SHP77 (cell line): ENCODE measurements at places on chromosomes 2 and 18.

GRCh38 chr2:38789691-38790090, 11.7 kb downstream of the GEMIN6 start:
- DNase-seq: no peak

- no peak for DNase-seq
Measured at GRCh38 chr2:94984964-94985575, 40.4 kb upstream of the MAL start.

DNA sequence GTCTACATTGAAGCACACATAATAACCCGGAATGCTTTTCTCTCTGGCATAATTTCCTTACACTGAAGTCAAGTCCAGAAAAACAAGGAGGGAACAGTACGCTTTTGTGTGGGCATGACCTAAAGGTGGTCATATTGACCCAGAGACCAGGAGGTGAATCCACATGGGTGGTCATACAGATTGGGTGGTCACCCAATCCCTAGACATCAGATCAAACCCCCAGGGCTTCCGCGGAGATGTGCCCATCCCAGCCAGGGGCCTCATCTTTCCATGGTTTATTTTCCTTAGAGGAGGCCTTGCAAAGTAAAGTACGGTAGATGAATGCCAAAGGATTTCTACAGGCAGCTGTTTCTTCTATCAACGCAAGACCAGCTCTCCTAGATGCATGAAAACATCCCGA, 38.8 kb downstream of the FAM168B start:
- DNase-seq: no peak

- DNase-seq: no peak
Measured at GRCh38 chr2:166444306-166444705, 49.7 kb downstream of the SCN7A start.

DNA sequence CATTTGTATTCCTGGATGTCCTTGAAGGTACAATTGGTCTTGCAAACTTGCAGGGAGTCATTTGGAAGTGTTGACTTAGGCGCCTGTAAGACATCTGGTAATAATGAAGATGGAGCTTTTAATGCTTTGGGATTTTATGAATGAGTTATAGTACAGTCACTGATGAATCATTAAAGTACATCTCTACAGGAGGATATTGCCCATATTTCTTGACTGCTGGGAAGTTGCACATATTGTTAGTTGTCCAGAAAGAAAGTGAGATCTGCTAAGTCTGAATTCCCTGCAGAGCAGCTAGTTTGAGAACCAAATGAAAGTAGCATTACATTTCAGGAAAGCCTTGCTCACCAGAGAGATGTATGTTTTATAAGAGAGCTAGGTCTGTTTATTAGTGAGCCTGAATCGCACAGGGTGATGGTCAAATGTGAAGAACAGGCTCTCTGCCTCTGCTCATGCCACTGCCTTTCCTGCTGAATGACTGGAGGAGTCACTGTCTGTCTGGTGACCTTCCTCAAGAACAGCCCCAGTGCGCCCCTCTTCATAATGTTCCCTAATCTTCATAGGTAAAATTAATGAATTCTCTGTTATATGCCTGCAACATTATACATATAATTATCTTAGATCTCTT, 138.9 kb upstream of the KLHL14 start:
- no peak for DNase-seq

DNA sequence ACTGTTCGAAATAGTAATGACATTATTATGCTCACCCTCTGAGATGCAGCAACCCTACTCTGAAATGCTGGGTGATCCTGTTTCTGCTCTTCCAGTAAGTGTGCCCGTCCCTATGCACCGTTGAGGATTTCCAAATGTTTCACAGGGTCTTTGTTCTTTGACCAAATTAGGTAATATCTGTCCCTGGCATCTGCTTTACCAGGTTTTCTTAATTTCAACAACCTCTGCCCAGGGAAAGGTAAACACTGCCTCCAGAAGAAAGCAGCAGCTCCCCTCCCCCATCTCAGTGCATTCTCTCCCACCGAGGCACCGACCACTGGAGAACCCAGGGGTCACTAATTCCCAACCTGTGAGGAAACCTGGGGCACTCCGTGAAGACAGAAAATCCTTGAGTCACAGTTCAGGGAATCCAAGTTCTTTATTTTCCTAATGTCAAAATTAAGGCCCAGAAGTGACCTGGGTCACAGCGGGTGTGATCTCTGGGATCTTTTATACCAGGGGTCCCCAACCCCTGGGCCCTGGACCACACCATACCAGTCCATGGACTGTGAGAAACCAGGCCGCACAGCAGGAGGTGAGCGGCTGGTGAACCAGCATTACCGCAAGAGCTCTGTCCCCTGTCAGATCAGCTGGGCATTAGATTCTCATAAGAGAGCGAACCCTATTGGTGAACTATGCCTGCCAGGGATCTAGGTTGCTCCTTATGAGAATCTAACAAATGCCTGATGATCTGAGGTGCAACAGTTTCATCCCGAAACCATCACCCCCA, 1.2 kb upstream of the GRB14 start:
- no peak for DNase-seq

DNA sequence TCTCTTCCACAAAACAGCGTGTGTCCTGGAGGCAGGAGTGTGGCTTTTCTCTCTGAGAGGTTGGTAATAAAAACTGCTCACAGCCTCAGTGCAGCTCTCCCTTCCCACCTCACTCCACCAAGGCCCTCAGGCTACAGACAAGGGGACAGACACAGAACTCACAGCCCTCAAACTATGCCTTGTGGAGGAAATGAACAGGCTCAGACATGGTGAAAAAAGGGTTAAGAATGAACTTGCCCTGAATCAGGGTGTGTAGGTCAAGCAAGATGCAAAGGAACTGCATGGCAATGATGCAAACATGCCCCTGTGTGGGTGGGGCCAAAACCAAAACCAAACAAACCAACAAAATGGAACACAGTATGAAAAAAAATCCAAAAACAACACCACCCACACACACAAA, 125.8 kb downstream of the GALNT14 start:
- DNase-seq: no peak

- no peak for DNase-seq
Measured at GRCh38 chr2:136327162-136327852, 209.4 kb upstream of the CXCR4 start.

GRCh38 chr2:145764631-145765030, 1244.7 kb upstream of the ZEB2 start:
- peak; percentile 24 for DNase-seq

DNA sequence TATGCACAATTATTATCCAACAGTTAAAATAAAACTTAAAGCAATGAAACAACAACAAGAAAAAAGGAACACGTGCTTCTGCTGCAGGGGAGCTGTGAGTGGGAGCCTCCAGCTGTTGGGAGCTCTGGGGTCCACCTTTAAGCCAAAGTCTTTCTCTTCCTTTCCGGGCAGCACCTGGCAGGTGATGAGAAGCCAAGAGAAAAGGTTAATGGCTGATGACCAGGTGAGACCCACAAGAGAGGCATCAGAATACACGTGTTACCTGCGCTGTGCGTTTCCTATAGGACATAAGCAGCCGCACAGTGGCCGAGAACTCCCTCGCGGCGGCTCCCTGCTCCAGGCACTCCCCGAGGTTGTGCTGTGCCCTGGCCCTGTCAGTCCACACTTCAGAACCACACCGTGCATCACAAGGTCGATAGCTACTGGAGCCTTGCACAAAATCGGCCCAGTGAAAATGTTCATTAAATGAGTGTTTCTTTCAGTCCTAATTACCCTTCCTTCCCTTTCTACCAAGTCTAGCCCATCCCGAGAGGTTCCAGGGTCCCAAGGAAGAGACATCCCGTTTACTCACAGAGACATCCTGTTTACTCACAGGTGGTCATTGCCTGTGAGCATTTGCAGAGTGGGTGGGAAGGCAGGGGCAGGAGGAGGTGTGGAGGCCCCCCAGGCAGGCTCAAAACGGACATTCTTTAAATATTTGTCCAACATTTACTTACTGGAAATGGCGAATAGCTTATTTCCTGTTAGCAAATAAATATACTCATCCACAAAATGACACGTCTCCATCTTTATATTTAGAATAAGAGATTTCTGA, 44.9 kb upstream of the ASB18 start:
- DNase-seq: no peak

DNA sequence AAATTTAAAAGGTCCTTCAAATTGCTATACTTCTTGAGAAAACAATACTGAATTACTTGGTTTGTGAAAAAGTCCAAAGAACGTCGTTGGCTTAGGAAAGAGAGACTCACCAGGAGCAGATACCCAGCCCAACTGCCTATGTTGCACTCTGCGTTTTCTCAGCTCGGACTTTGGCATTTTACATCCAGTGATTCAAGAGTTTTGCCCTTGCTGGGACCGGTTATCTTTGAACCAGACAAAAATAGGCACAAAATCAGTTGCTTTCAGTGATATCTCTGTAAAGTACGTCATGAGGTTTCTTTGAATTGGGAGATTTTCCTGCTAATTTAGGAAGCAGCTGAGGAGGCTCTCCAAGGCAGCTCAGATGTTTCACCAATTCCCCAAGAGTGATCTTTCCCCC, 29.3 kb downstream of the FHOD3 start:
- no peak for DNase-seq

DNA sequence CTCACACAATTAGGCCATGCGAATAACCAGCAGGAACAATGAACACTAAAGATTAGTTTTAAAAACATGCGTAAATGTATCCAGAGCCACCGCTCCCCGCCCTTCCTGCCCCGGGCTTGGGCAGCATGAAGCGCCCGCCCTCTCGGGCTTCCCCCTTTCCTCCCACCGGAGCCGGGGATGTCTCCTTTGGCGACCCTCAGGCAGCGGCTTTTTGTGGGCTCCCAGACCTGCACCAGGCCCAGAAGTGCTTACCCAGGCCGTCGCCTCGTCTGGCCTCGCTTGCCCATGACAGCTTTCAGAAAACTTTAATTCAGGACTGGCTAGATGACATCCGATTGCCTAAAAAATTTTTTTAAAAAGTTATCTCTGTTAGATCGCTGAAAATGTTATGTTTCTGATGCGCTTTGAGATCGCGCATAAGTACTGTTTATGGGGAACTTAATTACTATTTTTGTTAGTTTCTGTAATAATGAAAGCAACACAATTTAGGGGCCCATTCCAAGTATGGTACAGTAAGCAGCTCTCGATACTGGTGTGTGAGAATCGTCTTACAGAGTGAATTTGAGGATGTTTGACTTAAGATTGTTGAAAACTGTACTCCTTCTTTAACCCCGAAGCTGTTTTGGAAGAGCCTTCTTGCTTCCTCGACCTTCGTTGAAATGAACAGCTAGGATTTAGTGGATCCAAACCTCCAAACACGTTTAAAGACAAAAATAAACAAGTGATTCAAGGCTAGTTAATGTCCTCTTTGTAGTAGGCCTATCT, 1.1 kb downstream of the MAP3K20 start:
- no peak for DNase-seq

GRCh38 chr2:201255408-201256033, 4.8 kb upstream of the CASP8 start:
- DNase-seq: no peak

DNA sequence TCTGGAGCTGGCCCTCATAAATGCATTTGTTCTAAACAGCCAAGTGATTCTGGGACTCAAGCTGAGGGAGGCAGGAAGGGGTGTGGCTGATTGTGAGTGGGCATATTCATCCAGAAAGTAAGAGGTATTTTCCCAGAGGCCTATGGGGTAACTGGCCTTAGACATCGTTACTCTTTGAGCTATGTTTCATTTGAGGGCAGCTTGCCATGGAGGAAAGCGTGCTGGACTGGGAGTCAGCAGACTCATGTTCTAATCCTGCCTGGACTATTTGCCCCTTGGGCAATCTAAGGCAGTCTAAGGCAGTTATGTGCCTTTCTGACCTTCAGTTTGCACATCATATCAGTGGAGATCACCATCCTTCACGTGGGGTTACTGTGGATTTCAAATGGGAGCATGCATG, 93.5 kb upstream of the SLC14A2 start:
- no peak for DNase-seq

DNA sequence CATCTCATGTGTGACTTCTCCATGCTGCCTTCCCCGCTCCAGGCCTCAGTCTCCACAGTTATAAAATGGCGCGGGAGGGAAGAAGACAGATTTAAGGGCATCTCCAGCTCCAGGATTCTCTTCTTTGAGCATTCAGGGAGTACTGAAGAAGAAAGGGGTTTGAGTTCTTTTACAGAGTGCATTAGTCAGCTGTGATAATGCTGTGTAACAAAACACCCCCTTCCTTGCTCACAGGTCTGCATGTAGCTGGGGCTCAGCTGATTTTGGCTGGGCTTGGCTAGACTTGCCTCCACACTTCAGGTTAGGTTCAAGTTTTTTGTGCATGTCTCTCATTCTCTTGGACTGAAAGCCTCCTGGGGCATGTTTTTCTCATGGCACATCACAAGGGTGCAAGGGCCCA, 8.0 kb upstream of the SLC66A3 start:
- no peak for DNase-seq

GRCh38 chr2:160474319-160474645, 19.3 kb downstream of the RBMS1 start:
- DNase-seq: no peak

GRCh38 chr2:133596701-133597393, 28.6 kb upstream of the NCKAP5 start:
- DNase-seq: no peak

- no peak for DNase-seq
Measured at GRCh38 chr2:10091182-10091888, 11.1 kb upstream of the CYS1 start.

DNA sequence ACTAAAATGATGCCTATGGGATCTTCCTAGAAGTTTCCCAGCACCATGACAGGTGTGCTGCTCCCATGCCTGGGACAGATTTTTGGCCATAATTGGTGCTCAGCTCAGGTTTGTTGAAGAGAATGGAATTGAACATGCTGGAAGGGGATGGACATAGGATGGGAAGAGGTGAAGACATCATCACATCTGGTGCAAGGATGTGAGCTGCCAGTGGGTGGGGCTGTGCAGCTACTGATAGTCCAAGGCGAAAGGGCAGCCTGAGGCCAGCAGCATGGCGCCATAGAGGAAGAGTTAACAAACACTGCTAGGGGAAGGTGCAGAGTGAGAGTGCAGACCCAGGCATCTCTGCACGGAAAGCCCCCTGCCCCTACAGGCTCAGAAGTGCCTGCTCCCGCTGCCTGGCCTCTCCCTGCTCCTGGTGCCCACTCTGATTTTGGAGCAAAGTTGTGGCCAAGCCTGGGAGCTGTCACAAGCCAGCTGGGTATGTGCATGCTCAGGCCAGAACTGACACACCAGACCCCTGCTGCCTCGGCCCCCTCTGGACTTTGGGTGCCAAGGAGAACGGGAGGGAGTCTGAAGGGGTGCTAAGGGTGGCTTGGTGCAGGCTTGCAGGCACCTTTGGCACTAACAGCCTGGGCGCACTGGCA, 178.6 kb downstream of the ZBTB7C start:
- DNase-seq: peak; percentile 83
